ENCODE measurements at places on chromosomes 5 and 9. TPM values are rescaled to one million over a fixed set of nuclear protein-coding genes. Genes with fewer than 3 reads are reported as not detected.
A peak's percentile ranks its signal among the peaks of the same experiment; 100 is the strongest.

DNA sequence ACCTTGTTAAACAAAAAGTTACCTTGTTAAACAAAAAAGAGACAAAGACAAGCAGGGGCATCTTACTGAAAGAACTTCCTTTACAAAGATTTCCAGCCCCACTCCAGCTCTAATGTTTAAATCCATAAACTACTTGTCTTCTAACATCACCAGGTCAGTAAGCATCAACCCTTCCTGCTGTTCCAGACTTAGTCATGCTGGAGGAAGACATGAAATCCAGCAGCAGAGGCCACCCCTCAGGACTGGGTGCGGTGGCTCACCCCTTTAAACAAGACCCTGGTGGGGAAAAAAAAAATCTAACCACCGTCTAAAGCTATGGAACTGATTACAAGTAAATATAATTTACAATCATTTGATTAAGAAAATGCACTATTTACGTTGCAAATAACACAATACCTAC, 9.1 kb downstream of the PDCL start:
- H3K36me3 ChIP-seq: peaks cover 64% of the 10 kb centered on the region
- peaks cover 2% of the 10 kb centered on the region for H3K4me1 ChIP-seq
- no peak overlapping the region for H3K4me3 ChIP-seq
- no peak for DNase-seq
- H3K27ac ChIP-seq: peak overlapping the region; percentile 51

DNA sequence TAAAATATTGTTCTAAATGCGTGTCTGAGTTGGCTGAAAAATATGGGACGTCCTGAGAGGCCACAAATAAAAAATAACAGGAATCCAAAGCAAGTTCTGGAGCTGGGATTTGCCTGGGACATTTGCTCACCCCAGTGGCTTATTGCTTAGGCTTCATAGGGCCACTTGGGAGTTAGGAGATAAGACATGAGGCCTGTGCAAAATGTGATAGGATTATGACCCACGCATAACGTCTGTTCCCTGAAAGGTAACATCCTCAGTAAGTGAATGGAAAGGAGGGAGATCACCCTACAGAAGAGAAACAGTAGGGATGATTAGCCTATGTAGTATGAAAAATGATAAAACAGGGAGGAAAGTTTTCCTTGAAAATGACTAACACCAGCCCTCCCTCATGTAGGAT, 269.4 kb downstream of the EPB41L4A start:
- no peaks in the 10 kb centered on the region for H3K27me3 ChIP-seq
- DNase-seq: no peak
- no peaks in the 10 kb centered on the region for H3K36me3 ChIP-seq
- no peak overlapping the region for H3K4me3 ChIP-seq

DNA sequence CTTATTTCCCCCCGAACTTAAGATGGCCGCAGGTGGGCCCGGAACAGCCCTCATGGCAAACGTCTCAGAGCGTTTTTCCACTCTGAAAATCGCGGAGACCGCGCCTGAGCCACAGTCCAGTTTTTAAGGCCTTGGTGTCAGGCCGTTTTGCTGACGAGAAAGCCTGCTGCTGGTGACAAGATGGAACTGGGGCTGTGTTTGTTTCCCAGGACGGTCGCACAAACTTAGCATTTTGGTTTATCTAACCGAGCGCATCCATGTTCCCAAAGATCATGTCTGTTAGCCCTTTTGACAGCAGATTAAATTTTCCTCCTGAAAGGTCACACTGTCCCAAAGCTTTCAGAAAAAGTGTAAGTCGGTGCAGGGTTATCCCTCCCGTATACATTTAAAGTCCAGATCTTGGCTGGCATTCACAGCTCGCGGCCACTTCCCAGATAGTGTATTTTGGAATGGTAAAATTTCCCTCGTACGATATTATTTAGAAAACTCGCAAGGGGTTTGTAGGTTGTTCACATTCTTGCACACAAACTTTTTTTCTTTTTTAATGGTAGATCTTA, 812 bp downstream of the SREK1 start:
- no peaks in the 10 kb centered on the region for H3K4me1 ChIP-seq
- no peaks in the 10 kb centered on the region for H3K36me3 ChIP-seq
- peak overlapping the region; percentile 76 for H3K4me3 ChIP-seq
- no peaks in the 10 kb centered on the region for H3K27me3 ChIP-seq
- no peak for DNase-seq

GRCh38 chr9:75964427-75964826, 74.0 kb downstream of the PCSK5 start:
- no peak overlapping the region for H3K4me3 ChIP-seq
- DNase-seq: no peak
- H3K27ac ChIP-seq: no peak overlapping the region
- H3K36me3 ChIP-seq: no peaks in the 10 kb centered on the region
- no peaks in the 10 kb centered on the region for H3K27me3 ChIP-seq

Gene CHSY3
- 5.8 TPM for total RNA-seq

GRCh38 chr9:71806901-71807307, 38.6 kb upstream of the CEMIP2 start:
- H3K27me3 ChIP-seq: no peaks in the 10 kb centered on the region
- no peak for DNase-seq
- H3K4me1 ChIP-seq: no peaks in the 10 kb centered on the region
- no peak overlapping the region for H3K4me3 ChIP-seq
- H3K36me3 ChIP-seq: no peaks in the 10 kb centered on the region

All from left lung (tissue), 14 donors.